ENCODE measurements at places on chromosomes 1 and 21. TPM values are rescaled to one million over a fixed set of nuclear protein-coding genes. Genes with fewer than 3 reads are reported as not detected.
A peak's percentile ranks its signal among the peaks of the same experiment; 100 is the strongest.

GRCh38 chr21:29904359-29905282, 35.2 kb downstream of the GRIK1 start:
- DNase-seq, result no peak

GRCh38 chr21:42850866-42851391, 28.4 kb downstream of the WDR4 start:
- peak; percentile 46 for DNase-seq

DNA sequence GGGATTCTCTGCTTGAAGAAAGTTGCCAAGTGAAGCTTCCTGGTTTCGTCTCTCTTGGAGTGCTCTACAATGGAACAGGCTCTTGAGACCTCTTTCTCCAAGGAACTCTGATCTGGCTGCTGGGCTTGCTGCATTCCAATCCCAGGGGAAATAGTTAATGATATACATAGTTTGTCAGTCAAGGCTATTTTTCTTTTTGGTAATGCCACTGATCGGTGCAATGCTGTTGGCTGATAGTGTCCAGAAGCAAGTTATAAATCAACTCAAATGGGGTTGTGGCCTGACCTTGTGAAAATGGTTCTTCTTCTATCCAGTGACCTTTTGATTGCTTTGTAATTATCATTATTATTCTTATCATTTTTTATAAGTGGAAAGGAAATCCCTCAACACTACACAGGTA, 48.4 kb upstream of the TNFSF18 start:
- DNase-seq, result no peak

DNA sequence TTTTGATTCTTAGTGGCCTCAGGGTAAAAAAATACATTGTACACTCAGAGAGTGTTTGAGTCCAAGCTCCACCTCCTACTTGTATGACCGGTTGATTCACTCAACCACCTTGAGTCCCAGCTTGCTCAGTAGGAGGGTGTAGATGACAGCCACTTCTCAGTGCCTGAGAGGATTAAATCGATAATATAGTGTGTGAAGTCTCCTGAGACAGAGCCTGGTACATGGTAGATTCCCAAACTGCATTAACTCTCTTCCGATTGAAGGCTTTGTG, 38.4 kb downstream of the NCMAP start:
- no peak for DNase-seq

GRCh38 chr1:17725084-17725719, 29.9 kb upstream of the ACTL8 start:
- no peak for DNase-seq

DNA sequence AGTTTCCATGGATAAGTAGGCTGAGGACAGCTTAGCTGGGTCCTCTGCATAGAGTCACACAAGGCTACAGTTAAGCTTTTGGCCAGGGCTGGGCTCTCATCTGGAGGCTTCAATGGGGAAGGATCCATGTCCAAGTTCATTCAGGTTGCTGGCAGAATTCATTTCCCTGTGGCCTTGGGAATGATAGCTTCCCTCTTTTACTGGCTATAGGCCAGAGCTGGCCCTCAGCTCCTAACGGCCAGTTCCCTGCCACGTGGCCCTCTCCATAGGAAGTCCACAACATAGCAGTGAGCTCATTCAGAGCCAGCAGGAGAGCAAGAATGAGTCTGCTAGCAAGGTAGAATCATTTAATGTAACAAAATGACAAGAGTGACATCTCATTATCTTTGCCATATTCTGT, 15.1 kb upstream of the PODN start:
- no peak for DNase-seq

GRCh38 chr1:232166942-232167341, 463.0 kb downstream of the SIPA1L2 start:
- DNase-seq, result no peak

DNA sequence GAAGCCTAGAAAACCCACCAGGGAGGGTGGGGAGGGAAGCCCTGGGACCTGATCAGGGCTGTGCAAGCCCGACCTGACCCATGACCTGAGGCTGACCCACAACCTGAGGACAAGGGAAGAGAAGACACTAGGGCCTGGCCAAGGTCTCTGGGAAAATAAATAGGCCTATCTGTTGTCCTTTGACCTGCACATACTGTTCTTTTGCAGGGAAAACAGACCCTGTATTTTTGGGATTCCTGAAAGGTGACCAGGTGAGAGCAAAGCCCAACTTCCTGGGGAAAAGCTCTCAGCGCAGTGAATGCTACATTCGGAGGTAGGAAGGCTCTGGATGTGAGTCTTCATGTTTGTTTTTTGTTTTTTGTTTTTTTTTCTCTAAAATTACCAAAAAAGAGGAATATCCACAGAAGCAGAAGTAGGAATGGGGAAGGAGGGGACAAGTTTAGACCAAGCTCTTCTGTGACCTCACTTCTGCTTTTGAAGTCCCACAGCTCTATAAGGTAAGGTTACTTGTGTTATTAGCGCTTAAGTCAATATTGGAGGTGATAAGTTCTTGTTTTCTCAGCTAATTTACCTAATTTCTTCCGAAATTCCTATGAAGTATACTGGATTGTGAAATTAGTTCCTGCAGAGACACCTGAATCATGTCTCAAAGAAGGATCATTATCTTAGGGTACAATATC, 26.2 kb upstream of the LYST start:
- DNase-seq, result peak; percentile 23

- DNase-seq, result no peak
Observed at GRCh38 chr1:17979815-17980214, 127.8 kb upstream of the IGSF21 start.

GRCh38 chr1:10738061-10739058, 58.1 kb downstream of the CASZ1 start:
- DNase-seq, result no peak

DNA sequence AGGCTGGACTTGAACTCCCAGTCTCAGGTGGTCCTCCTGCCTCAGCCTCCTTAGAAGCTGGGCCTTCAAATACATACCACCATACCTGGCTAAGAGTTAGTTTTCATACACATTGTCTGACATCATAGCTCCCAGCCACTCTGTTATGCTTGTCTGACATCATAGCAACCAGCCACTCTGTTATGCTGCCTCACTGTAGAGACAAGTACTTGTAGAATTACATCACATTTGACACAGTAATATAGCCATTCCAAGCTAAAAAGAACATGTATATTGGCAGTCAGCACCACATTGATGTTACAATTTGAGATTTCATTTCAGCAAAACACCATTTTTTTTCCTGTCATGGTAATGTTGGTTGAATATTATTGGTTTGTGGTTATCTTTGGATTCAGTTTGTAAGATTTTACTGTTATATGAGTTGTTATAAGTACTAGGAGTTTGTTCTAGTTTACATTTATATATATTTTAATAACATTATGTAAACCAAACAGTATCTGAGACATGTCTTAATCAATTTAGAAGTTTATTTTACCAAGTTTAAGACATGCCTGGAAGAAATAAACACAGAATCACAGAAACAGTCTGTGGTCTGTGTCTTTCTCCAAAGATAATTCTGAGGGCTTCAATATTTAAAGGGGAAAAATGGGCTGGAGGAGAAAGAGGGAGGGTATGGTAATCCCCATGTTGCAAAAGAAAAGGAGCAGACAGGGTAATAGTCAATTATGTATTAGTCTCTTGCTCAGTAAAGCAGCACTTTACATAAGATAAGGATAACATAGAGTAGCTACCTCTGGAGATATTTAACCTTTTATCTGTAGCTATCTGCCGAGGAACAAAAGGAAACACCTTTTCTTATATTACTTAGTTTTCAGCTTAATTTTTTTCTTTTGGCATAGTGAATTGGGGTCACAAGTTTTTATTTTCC, 43.0 kb downstream of the XPR1 start:
- DNase-seq, result no peak

GRCh38 chr1:7265771-7266371, 480.6 kb downstream of the CAMTA1 start:
- DNase-seq, result no peak

- DNase-seq, result no peak
Observed at GRCh38 chr1:59078070-59078800, 218.7 kb upstream of the FGGY start.

DNA sequence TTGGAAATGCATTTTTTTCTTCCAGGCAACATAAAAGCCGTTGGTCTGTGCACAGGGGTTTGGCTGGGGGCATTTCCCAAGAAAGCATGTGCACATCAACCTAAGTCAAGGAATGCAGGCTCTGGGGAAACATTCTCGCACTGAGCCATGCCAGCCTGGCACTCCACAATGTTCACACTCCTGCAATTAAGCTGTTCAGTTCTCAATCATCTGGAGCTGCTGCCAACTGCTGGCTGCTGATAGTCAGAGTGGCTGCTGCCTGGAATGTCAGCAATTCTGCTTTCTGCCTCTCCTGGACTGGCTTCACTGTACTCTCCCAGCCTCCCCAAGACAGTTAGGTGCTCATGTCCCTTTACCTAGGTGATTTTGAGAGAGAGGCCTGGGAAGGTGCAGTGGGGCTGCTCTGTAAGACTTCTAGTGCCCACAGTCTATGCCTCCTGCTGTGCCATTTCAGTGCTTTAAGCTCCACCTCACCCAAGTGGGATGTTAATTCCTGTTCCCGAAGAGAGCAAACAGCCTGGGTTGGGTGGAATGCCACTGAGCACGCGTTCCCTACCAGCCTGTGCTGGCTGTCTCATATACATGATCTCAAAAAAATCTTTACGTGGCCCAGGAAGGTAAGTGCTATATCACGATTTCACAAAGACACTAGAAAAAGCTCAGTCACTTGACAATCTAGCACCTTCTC, 131.7 kb downstream of the BRINP2 start:
- DNase-seq, result no peak

- no peak for DNase-seq
Observed at GRCh38 chr1:6084781-6085495, 39.2 kb downstream of the KCNAB2 start.

DNA sequence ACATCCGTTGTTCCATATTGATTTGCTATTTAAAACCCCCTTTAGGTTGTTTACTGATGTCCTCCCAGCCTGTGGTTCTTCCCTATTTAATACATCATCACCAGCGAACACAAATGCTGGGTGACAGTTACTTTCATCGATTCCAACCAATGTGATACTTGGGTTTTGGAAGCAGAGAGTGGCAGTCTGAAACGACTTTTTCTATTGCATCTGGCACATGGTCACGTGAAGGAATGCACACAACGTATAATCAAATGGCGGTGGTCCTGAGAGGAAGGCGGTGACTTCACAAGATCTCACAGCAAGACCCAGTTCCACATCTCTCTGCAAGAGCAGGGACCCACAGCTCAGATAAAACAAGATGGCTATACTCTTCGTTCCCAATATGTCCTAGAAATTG, 213.9 kb downstream of the DSCAM start:
- DNase-seq, result no peak

DNA sequence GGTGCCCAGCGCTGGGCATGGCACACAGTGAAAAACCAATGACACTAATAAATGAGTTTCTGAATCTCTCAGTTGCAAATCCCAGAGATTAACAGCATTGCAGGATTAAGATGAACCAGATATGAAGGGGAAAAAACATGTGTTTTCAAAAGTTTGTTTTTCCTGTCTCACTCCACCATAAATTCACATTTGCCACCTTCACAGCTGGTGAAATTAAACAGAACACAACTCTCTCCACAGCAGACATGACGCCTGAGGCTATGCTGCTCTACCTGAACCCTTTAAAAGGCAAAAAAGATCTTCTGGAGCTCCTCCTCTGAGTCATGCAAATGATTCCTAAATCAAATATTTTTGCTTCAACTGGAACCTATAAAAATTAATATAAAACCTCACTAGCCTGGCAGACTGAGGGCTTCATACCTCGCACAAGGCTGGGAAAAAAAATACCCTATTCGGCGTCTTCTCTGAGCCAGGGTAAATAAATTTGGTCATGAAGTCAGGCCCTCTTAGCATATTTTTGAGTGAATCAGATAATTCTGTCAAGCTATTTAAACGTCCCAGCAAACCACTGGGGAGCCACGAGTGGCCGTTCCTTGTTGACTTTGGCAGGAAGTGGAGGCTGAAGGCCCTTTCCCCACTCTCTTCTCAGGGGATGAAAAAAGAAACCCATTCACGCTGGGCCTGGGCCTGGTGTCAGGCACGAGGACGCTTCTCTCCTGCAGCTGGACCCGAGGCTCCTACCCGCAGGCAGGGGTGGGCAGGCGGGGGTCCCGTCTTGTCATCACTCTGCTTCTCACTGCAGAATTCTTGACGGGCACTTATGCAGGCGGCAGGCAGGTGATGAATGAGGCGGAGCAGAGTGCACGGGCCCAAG, 53.0 kb downstream of the DMRTB1 start:
- DNase-seq, result no peak

GRCh38 chr1:107789817-107790524, 175.0 kb downstream of the VAV3 start:
- no peak for DNase-seq

GRCh38 chr1:23867542-23867894, 572 bp downstream of the FUCA1 start:
- no peak for DNase-seq

- DNase-seq, result peak; percentile 86
Observed at GRCh38 chr1:40404670-40405462, 31.3 kb downstream of the SMAP2 start.

DNA sequence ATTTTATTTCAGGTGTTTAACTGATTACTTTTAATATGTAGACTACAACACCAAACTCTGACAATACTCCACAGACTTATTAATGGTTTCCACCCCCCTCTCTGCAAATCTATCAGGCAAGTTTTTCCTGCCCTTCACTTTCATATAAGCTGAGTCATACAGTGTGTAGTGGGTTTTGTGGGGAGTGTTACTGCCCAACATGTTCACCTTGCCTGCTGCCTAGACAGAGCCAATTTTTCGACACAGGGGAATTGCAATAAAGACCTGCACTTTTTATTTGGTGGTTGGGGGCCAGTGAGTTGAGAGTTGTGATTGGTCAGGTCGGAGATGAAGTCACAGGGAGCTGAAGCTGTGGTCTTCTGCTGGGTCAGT, 119.7 kb downstream of the PPIAL4G start:
- DNase-seq, result no peak

- DNase-seq, result no peak
Observed at GRCh38 chr1:107459204-107459904, 318.5 kb downstream of the NTNG1 start.

- DNase-seq, result no peak
Observed at GRCh38 chr1:182035097-182035770, 26.3 kb downstream of the ZNF648 start.

GRCh38 chr1:7060745-7061144, 275.5 kb downstream of the CAMTA1 start:
- DNase-seq, result no peak

Gene LCE1A
- total RNA-seq, result not detected

Gene LEMD1
- not detected for total RNA-seq

Gene RNU1-2
- 5,937 TPM for total RNA-seq

Gene CLCA1
- not detected for total RNA-seq

Gene SPRR5
- total RNA-seq, result not detected

Gene GBP4
- total RNA-seq, result 11.7 TPM

Gene CAMK2N1
- 2.3 TPM for total RNA-seq

Gene ELOA
- total RNA-seq, result 28.1 TPM

Gene RGSL1
- total RNA-seq, result not detected

Gene DOCK7
- 7.9 TPM for total RNA-seq

Gene TRIM17
- total RNA-seq, result 0.96 TPM

Gene LCE1F
- total RNA-seq, result not detected

Gene ERG
- not detected for total RNA-seq

Gene HDGF
- 60.8 TPM for total RNA-seq

Gene BATF3
- total RNA-seq, result 1.2 TPM

Gene IGSF3
- 0.22 TPM for total RNA-seq

Gene SPRR3
- total RNA-seq, result not detected

Gene HOOK1
- 19.4 TPM for total RNA-seq

Gene NIT1
- total RNA-seq, result 18.0 TPM
